IPS DF 19.7 (cell line): ENCODE measurements at places on chromosomes 2 and 18.

GRCh38 chr18:3305933-3306332 is 44.0 kb downstream of the MYL12B start:
- no peak for DNase-seq

GRCh38 chr2:196182439-196183171 is 11.2 kb upstream of the STK17B start:
- DNase-seq = no peak

DNA sequence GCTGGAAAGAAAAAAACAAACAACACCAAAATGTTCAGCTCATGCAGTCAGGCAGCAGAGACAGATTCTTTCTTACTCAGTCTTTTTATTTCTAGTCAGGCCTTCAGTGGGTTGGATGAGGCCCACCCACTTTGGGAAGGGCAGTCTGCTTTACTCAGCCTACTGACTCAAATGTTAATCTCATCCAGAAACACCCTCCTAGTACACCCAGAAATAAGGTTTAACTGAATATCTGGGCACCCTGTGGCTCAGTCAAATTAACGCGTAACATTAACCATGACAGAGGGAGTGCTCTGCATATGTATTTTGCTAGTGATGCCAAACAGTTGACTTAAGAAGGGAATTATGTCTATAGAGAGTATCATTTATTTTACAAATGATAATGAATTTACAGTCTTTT is 401.6 kb downstream of the PARD3B start:
- DNase-seq = no peak

DNA sequence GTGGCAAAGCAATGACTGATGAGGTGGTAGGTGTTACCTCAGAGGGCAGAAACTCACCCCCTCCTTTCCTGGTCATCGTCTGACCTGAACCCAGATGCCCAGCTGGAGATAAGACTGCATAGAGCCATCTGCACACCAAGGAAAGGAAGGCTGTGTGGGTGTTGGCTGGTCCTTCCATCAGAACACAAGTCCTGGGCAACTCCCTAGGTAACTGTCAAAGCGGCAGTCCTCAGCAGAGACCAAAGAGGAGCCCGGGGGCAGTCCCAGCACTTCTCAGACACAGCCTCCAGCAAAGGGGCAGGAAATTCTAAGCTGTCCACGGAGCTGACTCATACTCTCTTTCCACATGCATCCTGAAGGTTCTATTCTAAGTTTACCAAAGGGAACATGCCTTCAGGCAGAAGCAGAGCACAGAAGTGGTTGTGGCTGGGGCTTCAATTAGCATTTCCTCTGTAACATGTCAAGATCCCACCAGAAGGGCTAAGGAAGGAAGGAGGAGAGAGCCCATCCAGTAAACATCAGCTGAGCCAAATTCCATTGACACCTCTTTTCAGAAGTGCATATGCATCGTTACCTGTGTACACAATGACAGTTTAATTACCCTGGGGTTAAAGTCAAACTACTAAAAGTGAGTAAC is 54.7 kb downstream of the SPRED2 start:
- no peak for DNase-seq

- no peak for DNase-seq
Measured at GRCh38 chr2:18122544-18123210, 244.2 kb downstream of the KCNS3 start.

GRCh38 chr2:160753960-160754359 is 260.4 kb upstream of the RBMS1 start:
- no peak for DNase-seq

DNA sequence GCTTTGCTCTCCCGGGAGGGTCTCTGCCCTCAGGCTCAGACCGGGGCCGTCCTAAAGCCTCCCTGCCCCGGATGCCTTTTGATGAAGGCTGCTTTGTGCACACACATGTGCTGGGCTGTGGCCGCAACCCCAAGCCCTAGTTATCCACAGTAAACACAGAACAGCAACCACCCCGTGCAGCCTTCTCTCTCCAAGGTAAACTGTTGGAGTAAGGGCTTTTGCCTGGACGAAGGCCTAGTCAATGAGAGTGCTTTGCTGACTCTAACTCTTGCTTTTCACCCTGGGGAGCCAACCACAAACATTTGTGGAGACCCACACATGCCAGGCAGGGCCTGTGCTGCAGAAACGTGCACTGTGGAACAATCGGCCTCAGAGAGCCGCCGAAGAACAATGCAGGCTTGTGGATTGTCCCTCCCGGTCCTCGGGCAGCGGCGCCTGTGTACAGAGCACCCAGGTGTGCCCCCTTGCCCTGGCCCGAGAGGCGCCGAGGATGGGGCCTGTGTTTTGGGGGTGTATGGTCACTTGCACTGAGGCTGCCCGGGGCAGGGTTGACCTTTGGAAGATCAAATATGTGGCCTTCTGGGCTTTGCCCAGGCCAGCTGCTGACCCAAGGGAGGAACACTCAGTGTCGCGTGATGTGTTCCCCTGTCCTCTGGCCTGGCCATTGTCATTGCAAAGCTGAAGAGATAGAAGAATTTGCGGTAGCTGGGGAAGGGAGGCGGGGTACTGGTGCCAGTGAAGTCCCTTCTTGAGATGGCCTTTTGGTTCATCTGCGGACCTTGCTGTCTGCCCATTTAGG is 37.0 kb downstream of the CTIF start:
- no peak for DNase-seq

DNA sequence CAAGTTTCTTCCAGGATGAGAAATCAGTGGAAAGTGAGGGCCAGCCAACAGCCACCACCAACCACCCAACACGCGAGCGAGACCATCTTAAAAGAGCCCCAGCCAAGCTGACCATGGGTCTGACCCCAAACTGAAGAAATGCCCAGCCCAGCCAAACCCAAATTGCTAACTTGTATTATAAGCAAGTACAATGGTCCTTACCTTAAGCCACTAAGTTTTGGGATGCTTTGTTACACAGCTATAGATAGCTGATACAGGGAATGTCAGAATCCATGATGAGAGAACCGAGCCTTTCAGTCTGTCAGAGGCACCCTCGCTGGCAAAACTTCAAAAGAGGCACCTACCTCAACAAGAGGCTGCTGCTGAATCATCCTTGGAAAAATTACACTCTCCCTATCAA is 17.0 kb downstream of the STK39 start:
- no peak for DNase-seq
